ENCODE measurements at places on chromosomes 12 and 14.

- DNase-seq, result no peak
These were observed 139.2 kb downstream of the RBM19 start for GRCh38 chr12:113826805-113827538.

DNA sequence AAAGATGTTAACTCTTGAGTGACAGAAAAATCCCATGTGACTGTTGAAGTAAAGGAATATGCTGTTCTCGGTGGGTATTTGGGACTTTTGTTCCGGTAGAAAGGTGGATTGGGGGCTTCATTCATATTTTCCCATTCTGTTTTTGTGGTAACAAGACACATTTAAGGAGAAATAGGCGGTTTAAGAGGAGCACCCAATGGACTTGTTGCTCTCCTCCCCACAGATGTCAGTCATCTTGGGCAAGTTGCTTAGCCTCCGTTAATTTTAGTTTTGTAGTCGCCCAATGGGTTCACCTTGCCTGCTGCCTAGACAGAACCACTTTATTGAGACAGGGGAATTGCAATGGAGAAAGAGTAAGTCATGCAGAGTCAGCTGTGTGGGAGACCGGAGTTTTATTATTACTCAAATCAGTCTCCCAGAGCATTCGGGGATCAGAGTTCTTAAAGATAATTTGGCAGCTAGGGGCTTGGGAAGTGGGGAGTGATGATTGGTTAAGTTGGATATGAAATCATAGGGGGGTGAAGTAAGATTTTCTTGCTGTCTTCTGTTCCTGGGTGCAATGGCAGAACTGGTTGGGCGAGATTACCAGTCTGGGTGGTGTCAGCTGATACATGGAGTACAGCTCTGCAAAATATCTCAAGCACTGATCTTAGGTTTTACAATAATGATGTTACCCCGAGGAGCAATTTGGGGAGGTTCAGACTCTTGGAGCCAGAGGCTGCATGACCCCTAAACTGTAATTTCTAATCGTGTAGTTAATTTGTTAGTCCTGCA lies 50.3 kb downstream of the SLC38A1 start:
- DNase-seq, result no peak

- no peak for DNase-seq
These were observed 93.0 kb downstream of the KCNH5 start for GRCh38 chr14:62952226-62952625.

DNA sequence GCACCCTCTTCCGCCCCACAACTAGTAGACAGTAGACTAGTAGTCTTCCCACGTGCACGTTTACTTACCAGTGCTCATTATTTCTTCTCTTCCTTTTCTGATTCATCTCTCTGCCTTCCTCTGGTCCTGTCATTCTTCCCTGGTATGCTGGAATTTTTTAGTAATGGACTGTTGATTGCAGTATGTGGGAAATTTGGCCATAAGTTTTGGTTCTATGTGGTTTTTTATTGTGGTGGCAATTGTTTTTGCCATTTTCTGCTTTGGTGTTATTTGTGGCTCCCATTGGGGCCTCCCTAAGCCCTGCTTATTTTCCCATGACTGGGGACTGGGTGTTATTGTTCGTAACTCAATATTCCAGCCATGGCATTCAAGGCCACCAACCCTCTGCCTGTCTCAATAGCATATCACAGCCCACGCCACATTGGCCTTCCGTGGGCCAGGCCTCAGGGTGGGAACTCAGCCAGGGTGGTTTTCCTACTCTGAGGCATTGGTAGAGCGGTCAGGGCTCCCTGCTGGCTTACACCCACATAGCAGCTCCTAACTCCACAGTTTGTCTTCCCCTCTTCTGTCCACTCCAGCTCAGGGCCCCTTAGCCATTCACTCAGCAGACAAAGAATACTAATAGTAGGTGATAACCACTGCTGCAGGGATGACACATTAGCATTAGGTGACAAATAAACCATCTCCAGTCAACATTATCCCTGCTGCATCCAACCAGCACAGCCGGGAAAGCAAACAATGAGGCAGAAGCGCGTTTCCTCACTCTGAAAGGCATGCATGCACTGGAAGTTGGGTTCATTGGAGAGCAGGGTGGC lies 321.5 kb downstream of the CACNA1C start:
- DNase-seq, result no peak

DNA sequence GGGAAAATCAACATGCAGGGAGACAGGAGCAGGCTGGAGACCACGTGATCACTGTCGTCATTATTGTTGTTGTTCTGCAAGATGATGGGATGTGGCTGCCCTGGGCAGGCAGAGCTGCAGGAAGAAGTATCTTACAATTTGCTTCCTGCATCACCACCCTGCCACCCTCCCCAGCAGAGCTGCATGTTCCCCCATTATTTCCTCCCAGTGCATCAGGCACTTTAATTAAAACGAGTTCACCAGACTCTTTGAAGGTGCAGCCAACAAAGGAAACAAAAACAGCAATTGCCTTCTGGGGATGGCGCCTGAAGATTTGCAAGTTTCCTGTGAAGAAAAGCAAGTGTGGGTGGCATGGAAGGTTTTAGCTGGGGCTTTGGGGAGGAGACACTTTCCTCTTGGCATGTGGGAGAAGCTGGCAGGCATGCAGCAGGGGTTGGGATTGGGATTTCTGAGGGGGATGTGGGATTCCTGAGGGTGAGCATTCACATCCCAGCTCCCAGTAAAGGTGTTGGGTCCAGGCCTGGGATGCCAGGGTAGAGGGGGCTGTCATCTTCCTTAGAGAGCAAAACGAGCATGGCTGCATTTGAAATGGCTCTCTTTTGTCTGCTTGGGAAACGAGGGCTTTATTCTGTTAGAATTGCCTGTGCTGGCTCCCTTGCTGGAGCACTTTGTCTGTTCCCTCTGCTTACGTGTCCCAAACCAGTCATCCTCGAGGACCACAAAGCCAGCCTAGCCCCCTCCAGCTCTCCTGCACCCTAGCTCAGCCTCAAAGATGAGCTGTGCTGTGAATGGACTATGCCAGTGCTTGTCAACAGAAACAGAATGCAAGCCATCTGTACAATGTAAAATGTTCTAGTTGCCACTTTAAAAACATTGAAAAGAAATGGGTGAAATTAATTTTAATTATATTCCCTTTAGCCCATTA lies 11.5 kb upstream of the C14orf132 start:
- no peak for DNase-seq

DNA sequence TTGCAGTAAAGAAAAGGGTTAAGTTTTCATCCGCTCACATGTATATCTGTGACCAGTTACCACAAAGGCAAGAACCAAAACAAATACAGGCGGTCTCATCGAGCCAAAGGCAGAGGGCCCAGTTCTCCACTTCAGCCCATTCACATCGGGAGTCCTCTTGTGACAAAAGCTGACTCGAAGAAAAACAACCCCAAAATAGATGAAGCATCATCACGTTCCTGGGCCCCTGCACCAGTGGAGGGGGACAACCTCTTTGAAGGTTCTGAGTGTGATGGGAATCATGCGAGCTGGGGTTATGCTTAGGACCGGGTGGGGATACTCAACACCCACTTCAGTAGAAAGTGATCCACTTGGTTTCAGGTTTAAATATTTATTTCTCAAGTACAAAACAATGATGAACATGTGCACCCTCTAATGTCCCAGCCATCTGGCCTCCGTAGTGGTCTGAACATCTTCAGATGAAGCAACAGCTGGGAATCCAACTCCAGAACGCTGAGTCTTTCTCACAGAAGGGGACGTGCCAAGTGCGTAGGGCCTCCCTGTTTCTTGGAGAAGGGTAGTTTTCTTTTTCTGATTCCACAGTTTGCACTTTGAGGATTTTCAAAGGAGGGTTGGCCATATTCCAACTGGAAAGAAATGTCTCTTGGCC lies 8.4 kb downstream of the GSC start:
- DNase-seq, result peak; percentile 70

- DNase-seq, result no peak
These were observed 123.2 kb downstream of the PELI2 start for GRCh38 chr14:56241461-56241860.

DNA sequence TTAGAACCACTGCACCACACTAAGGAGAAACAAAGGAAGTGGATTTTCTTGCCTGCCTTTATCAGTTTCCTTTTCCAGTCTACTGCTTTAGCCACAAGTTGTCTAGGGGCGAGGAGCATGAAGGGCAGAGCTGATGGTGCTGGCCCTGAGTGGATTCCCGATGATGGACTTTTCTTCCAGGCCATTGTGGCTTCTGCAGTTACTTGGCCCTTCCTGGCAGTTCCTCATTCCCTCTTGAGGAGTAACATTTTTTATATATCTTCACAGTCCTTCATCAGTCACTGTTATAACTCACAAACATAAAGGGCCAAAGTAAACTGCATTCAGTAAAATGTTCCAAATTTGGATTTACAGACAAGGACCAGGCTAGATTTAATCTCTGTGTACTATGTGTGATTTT lies 61.2 kb upstream of the SRSF5 start:
- DNase-seq, result no peak

DNA sequence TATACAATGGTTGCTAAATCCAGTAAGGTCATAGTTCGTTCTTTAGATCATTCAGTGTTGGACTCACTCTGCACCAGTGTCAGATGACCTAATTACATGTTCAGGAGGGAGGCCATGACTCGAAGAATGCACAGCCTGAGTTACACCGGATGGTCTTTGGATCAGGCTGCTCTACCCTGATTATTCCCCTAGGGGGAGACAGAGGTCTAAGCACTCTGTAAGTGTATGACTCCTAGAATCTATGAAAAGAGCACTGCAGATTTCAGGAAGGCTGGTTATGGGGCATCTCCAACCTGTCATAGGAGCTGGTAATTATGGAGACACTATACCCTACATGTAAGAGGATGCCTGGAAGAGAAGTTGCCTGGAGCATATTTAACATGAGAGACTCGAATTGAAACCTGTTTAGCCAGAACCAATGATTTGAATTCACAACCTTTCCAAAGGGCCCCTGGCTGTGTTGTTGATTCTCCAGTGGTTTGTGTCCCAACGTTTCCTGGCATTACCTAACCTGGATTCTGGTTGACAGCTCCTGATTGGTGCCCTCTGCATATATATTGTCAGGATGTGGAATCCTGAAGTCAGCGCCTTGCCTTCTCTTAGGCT lies at the start of gene MUCL1:
Gene MUCL1 (plus strand): TSS at position 584 of the 606 bp plus-strand sequence. CDS start 67 bp downstream, outside the sequence.
- DNase-seq, result peak; percentile 29

All from right hindlimb (tissue), 1 donor.